ENCODE measurements at places on chromosomes 2 and 18. TPM values are rescaled to one million over a fixed set of nuclear protein-coding genes. Genes with fewer than 3 reads are reported as not detected.

GRCh38 chr2:60560734-60561644 is 7.5 kb upstream of the BCL11A start:
- no peak for DNase-seq

- peak; percentile 75 for DNase-seq
Measured at GRCh38 chr18:79393635-79394533, 1.8 kb upstream of the NFATC1 start.

DNA sequence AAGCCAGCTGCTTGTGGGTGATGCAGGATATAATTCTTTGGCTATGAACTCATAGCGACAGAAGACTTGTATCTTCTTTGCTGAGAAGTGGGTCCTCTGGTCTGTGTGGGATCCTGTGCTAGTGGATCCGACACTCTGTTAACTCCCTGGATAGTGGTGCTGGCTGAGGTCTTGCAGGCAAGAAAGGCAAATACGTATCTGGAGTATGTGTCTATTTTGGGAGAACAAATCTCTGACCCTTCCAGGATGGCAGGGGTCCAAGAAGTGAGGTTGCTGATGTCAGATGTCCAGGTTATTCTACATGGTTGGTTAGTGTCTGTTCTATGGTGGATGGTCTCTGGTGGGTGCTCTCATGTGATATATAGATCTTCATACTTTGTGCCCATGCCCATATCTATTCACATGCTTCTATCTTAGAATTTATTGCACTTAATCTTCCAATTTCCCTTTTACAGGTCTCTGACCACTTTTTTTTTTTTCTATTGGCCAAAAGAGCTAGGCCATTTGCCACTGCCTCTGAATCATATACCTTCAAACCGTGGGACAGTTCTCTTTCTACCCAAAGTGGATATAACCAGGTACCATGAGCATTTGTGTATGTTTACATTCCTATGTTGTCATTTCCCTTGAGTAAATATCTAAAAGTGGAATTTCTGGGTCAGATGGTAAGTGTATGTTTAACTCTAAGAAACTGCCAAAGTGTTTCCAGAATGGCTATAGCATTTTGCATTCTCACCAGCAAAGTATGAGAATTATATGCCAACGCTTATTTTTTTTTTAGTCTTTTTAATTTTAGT is 45.1 kb upstream of the RBMS1 start:
- no peak for DNase-seq

DNA sequence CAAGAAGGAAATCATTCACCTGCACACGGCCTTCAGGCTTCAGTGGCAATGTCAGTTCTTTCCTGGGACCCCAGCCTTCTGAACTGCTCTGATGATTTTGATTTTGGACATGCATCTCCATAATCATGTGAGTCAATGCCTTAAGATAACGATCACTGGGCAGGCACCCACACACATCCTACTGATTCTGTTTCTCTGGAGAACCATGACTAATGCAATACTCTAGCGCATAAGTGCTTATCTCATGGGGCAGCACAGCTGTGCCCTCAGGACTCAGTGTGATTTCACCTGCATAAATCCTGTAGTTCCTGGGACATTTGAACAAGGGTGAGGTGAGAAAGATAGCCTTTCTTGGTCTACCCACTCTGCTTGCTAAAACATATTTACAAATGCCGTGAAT is 144.6 kb downstream of the AKAIN1 start:
- no peak for DNase-seq

GRCh38 chr2:66596256-66596655 is 161.3 kb downstream of the MEIS1 start:
- peak; percentile 32 for DNase-seq

Gene MXD1
- total RNA-seq = 3.7 TPM

Gene GPAT2
- total RNA-seq = not detected

Gene DDX1
- 102 TPM for total RNA-seq

Gene RAB11FIP5
- 15.1 TPM for total RNA-seq

- no peak for DNase-seq
Measured at GRCh38 chr2:67656875-67657274, 259.7 kb downstream of the ETAA1 start.

DNA sequence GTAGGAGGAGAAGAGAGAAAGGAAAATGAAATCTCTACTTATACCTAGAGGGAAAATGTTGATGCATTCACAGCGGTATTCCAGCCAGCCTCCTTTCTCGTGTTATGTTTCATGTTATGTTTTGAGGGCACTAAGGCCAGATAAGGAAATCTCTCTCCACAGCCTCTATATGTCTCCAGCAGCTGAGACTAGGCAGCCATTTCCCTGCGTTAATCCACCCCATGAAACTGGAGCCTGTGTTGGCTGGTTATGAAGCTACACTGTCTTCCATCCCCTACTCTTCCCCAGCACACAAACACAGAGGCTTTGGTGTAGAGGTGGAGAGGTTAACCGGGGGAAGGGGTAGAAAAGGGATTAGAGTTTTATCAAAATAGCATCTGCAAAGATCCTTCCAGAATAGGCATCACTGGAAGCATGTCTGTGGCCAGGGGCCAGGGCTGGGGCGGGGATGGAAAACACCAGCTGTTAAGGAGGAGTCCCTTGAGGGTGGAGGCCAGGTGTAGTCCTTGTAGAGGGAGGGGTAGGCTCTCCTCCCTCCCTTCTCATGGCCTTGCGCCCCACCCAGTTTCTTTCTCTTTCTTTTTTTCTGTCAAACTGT is 100.9 kb upstream of the TNP1 start:
- DNase-seq = no peak

GRCh38 chr2:45874344-45874743 is 222.9 kb downstream of the PRKCE start:
- DNase-seq = no peak

Gene ASXL3
- not detected for total RNA-seq
